ENCODE measurements at places on chromosomes 4 and X. TPM values are rescaled to one million over a fixed set of nuclear protein-coding genes. Genes with fewer than 3 reads are reported as not detected.

RAP1GDS1 gene
- 35.3 TPM for total RNA-seq

PAGE2B gene
- total RNA-seq = not detected

ASB9 gene
- total RNA-seq = 2.9 TPM

ZBTB33 gene
- total RNA-seq = 7.9 TPM

INPP4B gene
- total RNA-seq = 36.8 TPM

NPY5R gene
- 2.0 TPM for total RNA-seq

LGI2 gene
- total RNA-seq = 10.3 TPM

TMPRSS11F gene
- total RNA-seq = not detected

PNMA6F gene
- total RNA-seq = not detected

FGF5 gene
- not detected for total RNA-seq

REELD1 gene
- 0.63 TPM for total RNA-seq

MUC7 gene
- not detected for total RNA-seq

SULT1E1 gene
- not detected for total RNA-seq

LRIT3 gene
- total RNA-seq = 0.26 TPM

FRAS1 gene
- 1.4 TPM for total RNA-seq

NXF2 gene
- total RNA-seq = not detected

MAGEA4 gene
- total RNA-seq = not detected

SPANXD gene
- not detected for total RNA-seq

FGG gene
- total RNA-seq = not detected
